ENCODE measurements at places on chromosomes 16 and 17. TPM values are rescaled to one million over a fixed set of nuclear protein-coding genes. Genes with fewer than 3 reads are reported as not detected.

EIF3CL gene
- 97.2 TPM for total RNA-seq

KCNG4 gene
- not detected for total RNA-seq

CEP112 gene
- total RNA-seq, result 3.0 TPM

CCL8 gene
- not detected for total RNA-seq

GRCh38 chr17:55555772-55556171 lies 44.5 kb upstream of the SMIM36 start:
- DNase-seq, result no peak

GRCh38 chr16:54236773-54237172 lies 49.8 kb downstream of the IRX3 start:
- no peak for DNase-seq

- DNase-seq, result no peak
Measured at GRCh38 chr16:67456391-67457081, 24.4 kb downstream of the ATP6V0D1 start.

- DNase-seq, result no peak
Measured at GRCh38 chr16:88941913-88942909, 34.8 kb downstream of the CBFA2T3 start.

Data from H4 (cell line).